ENCODE measurements at places on chromosomes 3 and 15. TPM values are rescaled to one million over a fixed set of nuclear protein-coding genes. Genes with fewer than 3 reads are reported as not detected.

FRMD4B gene
- 39.9 TPM for total RNA-seq

MCTP2 gene
- total RNA-seq = 12.4 TPM

COL6A5 gene
- total RNA-seq = not detected

GOLGA8G gene
- not detected for total RNA-seq

SPATA12 gene
- not detected for total RNA-seq

Data from hair follicular keratinocyte (primary cell).